ENCODE measurements at places on chromosomes 6 and 20.

DNA sequence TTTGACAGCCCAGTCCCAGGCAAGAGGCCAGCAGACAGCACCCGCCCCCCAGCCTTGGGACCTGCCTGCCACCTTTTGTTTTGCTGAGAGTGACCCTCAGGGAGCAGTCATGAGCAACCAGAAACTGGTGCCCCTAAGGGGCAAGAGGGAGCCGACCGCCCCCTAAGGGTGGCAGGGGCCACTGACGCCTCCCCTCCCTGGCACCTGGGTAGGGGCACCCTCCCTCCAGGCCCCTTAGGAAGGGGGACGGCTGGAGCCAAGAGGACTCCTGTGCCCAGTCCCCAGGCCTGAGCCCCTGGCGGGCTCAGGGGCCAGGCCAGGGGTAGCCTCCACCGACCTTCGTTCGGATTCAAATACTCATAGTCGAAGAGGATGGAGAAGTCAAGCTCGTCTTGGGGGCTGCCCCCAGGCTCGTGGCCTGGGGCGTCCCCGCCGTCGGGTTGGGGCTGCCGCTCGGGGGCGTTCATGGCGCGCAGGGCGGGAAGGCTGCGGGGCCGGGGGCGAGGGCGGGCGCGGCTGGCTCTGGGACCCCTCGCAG is 417 bp downstream of the NFATC2 start:
- DNase-seq: no peak

DNA sequence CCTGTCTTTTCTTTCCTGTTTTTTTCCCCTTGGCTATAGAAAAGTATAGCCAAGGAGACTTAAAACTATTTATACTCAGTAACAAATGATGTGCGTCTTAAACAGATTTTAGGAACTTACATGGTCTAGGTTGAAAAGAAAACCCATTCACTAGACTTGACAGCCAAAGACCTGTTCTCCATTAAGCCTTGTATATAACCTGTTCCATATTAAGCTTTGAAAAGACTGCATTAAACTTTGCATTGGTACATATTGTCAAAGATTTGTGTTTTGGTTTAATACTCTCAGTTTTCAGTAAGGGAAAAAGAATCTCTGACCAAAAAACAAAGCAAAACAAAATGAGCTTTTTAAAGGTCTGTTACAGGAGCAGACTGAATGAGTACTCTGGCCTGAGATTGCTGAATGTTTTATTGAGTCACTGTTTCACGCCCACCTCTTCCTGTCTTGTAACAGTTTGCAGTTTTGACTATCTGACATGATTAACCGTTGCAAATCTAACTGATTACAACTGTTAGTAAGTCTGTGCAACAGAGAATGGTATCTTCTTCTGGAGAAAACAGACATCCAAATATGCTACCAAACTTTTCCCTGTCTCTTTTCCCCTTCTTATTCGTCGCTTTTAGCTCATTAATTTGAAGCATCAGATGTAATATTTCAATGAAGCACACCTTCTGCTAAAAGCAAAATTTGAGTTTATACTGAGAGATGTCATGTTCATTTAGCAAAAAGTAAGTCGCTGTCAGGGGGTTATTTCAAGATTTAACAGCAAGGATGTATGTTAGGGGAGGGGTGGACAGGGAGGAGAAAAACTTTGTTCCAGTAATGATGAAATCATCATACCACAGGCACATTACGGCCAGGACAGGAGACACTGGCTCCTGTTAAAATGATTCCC is 59.1 kb upstream of the SUPT3H start:
- peak; percentile 85 for DNase-seq

GRCh38 chr6:44407951-44408670 is 20.6 kb downstream of the CDC5L start:
- DNase-seq: no peak

GRCh38 chr6:116263353-116263752 is 9.5 kb upstream of the TSPYL4 start:
- no peak for DNase-seq

DNA sequence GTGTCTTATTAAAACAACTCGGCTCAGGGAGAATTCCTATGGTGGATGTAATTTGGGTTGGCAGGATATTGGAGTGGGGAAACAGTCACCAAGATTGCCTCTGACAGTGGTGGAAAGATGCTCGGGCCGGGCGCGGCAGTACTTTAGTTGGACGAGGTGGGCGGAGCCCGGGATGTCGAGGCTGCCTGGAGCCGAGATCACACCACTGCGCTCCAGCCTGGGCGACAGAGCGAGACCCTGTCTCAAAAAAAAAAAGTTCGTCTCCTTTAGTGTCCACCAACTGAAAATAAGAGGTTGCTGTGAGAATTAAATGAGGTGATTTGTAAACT is 621 bp downstream of the NOL7 start:
- no peak for DNase-seq

- no peak for DNase-seq
Observed at GRCh38 chr20:31930779-31931178, 21.1 kb downstream of the PDRG1 start.

DNA sequence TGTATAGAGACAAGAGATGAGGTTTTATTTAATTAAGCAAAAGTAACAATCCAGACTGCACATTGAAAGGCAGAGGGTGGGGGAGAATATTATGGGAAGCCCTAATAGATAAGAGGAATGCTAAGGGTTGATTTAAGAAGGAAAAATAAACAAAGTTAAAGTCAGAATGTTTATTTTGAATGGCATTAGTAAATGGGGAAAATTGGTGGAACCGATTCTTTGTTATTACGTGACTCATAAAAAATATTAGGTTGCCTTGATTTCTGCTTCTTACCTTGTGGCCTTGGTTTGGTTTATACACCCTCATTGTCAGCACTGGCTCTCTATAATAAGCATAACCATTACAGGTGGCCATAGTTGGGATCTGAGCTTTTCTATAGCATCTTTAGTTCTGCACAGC is 674.8 kb upstream of the CITED2 start:
- no peak for DNase-seq

All from fibroblast of skin of right quadriceps (primary cell).